ENCODE measurements at places on chromosomes 2 and 18.

- DNase-seq, result no peak
Observed at GRCh38 chr18:8751692-8752091, 46.3 kb downstream of the MTCL1 start.

GRCh38 chr2:55365303-55365702, 54.4 kb downstream of the CCDC88A start:
- no peak for DNase-seq

- DNase-seq, result no peak
Observed at GRCh38 chr2:230412371-230412711, 3.7 kb upstream of the SP100 start.

DNA sequence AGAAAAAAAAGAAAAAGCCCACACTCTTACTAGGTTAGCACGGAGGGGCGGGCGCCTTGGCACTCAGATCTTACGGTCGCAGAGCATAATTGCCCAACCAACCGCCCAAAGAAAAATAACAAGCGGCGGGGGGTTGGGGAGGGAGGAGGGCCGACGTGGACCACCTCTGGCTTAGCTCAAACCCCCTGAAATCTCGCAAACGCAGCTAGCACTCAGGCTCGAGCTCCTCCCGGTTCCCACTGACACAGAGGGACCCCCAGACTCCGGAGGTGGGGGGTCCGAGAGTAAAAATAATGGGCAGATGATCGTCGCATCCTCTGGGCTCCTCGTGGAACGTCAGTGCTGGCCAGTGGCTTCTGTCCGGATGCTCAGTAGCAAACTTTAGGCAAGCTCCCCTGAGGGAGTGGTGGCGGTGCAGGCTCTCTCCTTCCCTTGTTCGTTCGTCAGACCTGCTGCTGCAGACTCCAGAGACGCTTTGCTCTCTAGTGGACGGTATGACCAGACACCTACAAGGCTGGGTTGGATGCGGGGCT, 12.0 kb downstream of the CATIP start:
- DNase-seq, result no peak

- no peak for DNase-seq
Observed at GRCh38 chr18:59021500-59021899, 118.2 kb upstream of the SEC11C start.

GRCh38 chr2:223604231-223604630, 2.1 kb upstream of the SCG2 start:
- DNase-seq, result no peak

DNA sequence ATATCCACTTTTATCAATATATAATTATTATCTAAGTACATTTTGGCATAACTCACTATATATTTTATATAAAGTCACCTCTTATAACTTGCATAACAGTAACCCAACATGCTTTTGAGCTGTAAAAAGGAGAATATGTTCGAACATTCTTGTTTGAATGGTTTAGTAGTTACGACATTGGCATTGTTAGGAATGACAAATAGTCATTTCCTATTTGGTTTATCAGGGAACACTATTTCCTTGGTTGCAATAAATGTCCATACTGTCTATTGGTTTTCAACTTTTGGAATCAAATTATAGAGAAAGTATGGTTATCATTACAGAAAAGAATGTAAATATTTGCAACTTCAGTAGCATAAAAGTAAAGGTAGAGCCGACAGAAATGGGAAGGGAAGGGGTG, 124.1 kb downstream of the PARD3B start:
- DNase-seq, result no peak

GRCh38 chr2:23410596-23410995, 25.6 kb downstream of the KLHL29 start:
- no peak for DNase-seq

All from GM10248 (cell line).